Right atrium auricular region (tissue), 2 donors: ENCODE measurements at places on chromosomes 16 and 17.

DNA sequence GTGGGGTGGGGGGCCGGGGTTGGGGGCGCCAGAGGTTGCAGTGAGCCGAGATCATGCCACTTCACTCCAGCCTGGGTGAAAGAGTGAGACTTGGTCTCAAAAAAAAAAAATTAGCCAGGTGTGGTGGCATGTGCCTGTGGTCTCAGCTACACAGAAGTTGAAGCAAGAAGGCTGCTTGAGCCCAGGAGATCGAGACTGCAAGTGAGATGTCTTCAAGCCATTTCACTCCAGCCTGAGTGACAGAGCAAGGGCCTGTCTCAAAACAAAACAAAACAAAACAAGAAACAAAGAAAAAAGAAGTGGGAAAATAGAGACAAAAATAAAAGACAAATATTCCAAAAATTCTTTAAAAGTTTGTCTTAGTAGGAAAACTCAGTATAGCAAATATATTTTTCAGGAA lies 135.1 kb upstream of the CORO6 start:
- DNase-seq = no peak

GRCh38 chr16:57646388-57647039 lies 18.1 kb downstream of the ADGRG1 start:
- no peak for DNase-seq

GRCh38 chr17:37256627-37257026 lies 119.2 kb upstream of the C17orf78 start:
- no peak for DNase-seq

GRCh38 chr17:74561586-74561985 lies 5.7 kb downstream of the CD300H start:
- DNase-seq = no peak
